Activated CD4-positive, alpha-beta T cell treated with anti-CD3 and anti-CD28 coated beads for 36 hours (primary cell): ENCODE measurements at places on chromosomes 16 and 17.

- no peak for DNase-seq
These were observed 31.4 kb downstream of the NOG start for GRCh38 chr17:56624912-56625311.

- DNase-seq, result no peak
These were observed 67.4 kb downstream of the PPM1E start for GRCh38 chr17:58823051-58823525.

DNA sequence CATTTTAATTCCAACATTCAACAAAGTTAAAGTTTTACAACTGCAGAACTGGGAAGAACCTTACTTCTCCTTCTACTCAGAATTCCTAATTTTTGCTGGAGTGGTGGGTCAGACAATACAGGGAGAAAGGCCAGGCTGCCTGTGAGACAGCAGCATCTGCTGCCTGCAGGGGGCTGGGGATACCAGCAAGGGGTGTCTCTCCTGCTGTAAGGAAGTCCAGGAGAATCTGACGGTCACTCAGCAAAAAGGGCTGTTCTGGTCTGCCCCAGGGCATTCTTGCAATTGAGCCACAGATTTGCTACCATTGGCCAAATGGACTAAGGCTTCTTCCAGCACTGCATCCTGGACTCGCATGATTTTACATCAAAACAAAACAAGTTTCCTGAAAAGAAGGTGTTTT is 426.6 kb upstream of the CDH11 start:
- no peak for DNase-seq

GRCh38 chr17:81920612-81921536 is 2.9 kb upstream of the SIRT7 start:
- DNase-seq, result no peak

GRCh38 chr16:69848637-69849545 is 86.8 kb downstream of the WWP2 start:
- DNase-seq, result no peak
